Non-pigmented ciliary epithelial cell (primary cell): ENCODE measurements at places on chromosomes 3 and 15.

GRCh38 chr15:41891226-41891625 lies 2.6 kb downstream of the SPTBN5 start:
- no peak for DNase-seq

GRCh38 chr15:66865622-66866611 lies 163.9 kb downstream of the SMAD6 start:
- DNase-seq: no peak

GRCh38 chr3:3015185-3016089 lies 94.7 kb downstream of the IL5RA start:
- no peak for DNase-seq

GRCh38 chr3:179244878-179245277 lies 6.0 kb downstream of the KCNMB3 start:
- no peak for DNase-seq

DNA sequence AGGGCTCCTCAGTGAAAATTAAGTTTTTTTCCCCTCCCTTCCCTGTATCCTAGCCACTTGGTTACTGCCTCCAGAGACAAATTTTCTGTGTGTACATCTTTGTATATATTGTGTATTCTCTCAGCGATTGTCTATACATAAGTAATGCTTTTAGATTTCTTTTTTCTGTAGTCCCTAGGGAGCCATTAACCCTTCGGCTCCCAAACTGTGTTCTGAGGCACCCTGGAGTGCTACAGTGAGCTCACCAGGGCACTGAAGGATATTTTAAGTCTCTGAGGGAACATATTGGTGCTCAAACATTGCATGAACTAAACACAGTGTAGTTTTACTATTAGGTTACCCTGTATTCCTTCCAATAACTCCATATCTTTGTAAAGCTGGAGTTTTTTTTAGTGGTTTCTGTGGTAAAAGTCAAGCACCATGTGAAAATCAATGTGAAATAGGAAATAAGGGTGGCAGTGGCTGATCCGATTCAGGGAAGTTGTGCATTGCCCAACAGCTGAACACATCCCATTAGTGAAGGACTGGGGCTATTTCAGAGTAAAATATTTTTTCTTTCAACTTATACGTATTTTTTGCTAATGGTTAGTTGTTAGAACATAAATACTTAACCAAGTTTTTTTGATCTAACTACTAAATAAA lies 43.0 kb downstream of the USP13 start:
- DNase-seq: no peak

- DNase-seq: no peak
Observed at GRCh38 chr3:159380891-159381290, 579.0 kb downstream of the MFSD1 start.

- DNase-seq: no peak
Observed at GRCh38 chr3:130093741-130094391, 12.2 kb downstream of the ALG1L2 start.

GRCh38 chr15:75631935-75632334 lies 6.4 kb upstream of the SNUPN start:
- DNase-seq: no peak

- DNase-seq: no peak
Observed at GRCh38 chr3:51739110-51739509, 32.2 kb downstream of the GRM2 start.

DNA sequence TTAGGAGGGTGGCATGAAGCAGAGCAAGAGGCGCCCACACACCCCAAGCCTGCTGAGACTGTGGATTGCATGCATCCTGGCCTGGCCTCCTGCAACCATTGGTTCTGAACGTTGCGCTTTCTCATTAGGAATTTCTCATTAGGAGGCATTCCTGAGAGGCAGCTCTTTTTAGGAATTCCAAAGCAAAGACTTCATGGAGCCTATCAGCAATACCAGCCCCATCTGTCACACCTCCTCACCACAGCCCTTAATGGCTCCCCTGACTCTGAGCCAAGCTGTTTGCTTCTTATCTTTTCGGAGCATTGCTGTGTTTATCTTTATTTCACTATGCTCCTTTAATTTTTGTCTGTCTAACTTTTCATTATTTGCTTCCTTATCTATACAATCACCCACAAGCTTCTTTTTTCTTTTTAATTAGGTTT lies 226.9 kb downstream of the CACNA2D3 start:
- DNase-seq: no peak

DNA sequence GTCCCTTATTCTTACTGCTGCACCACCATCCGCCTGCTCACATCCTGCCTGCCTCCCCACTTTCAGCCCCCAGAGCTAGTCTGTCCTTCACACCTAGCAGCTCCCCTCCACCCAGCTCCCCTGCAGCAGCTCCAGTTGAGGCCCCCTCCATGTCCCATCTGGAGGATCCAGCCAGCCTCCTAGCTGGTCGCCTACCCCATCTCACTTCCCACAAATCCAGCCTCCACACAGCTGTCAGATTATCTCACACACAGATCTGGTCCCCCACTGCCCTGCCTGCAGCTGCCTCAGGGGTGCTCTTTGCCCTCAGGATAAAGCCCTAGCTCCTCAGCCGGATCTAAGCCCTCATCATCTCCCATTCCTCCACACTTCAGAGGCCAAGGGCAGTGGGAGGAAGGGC lies 8.8 kb upstream of the SEMA7A start:
- no peak for DNase-seq

- DNase-seq: no peak
Observed at GRCh38 chr15:99110581-99111320, 5.9 kb downstream of the SYNM start.

- DNase-seq: no peak
Observed at GRCh38 chr3:37249294-37249693, 74.9 kb upstream of the LRRFIP2 start.

GRCh38 chr15:69723404-69724096 lies 270.9 kb downstream of the RPLP1 start:
- DNase-seq: no peak

- no peak for DNase-seq
Observed at GRCh38 chr15:73328981-73329380, 39.8 kb downstream of the HCN4 start.

GRCh38 chr3:107013641-107014040 lies 363.6 kb upstream of the CCDC54 start:
- DNase-seq: no peak

DNA sequence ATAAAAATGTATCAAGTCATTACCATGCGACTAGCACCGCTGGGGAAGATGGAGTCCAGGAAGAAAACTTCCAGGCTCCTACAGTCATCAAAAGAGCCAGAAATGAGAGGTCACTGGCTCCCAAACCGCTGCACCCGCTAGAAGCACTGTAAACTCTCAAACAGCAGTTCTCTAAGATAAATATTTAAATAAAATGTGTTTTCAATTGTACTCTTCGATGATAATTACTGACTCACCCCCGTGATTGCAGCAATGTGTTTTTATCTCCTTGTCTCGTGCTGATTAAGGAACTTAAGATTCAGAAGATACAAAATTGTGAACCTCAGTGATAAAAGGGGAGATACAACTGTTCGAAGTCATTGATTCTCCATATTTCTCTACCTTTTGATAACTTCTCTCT lies 45.8 kb upstream of the FOXP1 start:
- DNase-seq: no peak

DNA sequence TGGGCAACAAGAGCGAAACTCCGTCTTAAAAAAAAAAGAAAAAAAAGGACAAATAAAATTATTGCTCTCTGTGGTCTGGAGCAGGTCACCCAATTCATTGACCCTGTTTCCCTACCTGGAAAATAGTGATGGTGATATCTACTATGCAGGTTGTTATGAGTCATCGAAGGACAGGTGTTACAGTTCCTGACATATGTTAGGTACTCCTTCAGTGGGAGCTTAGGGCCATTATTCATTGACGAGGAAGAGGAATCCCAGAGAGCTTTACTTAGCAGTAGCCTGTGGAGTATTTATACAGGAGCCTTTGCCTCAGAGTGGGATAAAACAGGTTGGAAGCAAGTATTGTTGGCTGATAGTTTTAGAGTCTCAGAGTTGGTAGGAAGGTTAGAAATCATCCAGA lies 74.5 kb downstream of the SLC7A14 start:
- no peak for DNase-seq

- DNase-seq: no peak
Observed at GRCh38 chr15:90529371-90530249, at the start of gene CRTC3. CRTC3 (plus strand) TSS chr15:90529923; CDS start chr15:90530072, 149 bp downstream.

DNA sequence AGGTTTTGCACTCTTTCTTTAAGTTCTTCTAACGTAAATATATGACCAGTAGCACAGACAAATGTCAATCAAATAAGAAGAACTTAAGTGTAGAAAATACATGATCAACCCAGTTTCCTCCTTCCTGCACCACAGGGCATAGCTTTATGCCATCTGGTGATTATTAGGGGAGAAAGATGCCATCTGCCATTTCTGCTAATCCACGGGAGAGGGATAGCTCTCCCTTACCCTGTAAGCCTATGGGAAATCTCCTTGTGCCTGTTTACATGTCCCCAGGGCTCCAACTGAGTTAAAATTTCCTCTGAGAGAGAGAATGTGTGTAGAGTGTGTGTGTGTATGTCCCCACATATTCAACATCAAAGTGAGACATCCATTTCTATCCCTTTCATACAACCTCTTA lies 135.9 kb downstream of the RSL24D1 start:
- no peak for DNase-seq

DNA sequence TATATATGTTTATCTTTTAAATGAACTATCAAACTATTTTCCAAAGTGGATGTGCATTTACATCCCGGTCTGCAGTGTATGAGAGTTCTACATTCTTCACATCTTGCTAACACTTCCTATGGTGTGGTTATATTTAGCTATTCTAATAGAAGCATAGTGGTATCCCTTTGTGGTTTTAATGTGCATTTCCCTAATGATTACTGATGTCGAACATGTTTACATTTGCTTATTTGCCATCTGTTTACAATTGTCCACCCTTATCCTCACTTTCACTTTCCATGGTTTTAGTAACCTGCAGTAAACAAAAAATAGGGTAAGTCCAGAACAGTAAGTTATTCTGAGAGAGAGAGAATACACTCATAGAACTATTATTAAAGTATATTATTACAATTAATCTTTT lies 360.5 kb upstream of the NAALADL2 start:
- DNase-seq: no peak
